Endothelial cell of umbilical vein (primary cell): ENCODE measurements at places on chromosomes 3 and 15.

- no peak for DNase-seq
Observed at GRCh38 chr3:9012521-9012920, 49.2 kb upstream of the RAD18 start.

DNA sequence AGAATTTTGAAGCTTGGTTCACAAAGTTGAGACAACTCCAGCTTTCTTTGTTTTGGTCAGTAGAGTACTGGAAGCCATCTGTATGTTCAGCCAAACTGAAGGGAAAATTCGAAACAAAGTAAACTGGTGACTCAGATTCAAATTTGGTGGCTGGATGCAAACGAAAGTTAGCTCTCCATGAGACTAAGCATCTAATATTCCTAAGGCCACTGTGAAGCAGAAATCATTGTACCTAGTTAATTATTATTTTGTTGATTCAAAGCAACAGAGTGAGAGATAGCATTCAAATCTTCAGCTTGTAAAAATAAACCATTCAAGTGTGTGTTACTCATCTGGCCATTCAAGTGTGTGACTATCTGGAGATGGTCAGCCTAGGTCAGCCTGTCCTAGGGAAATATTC lies 42.1 kb downstream of the NR2F2 start:
- DNase-seq: no peak

DNA sequence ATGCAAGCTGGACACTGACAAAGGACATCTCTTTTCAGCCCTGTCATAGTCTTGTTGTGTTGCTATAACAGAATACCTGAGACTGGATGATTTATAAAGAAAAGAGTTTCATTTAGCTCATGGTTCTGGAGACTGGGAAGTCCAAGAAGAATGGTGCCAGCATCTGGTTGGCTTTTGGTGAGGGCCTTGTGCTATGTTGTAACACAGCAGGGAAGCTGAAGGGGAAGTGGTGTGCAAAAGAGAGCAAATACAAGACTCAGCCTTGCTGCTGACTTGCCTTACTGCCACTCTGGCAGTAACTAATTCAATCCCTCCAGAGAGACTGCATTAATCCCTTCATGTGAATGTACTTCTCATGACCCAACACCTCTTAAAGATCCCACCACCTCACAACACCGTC lies 356.3 kb upstream of the PROK2 start:
- no peak for DNase-seq

- DNase-seq: no peak
Observed at GRCh38 chr3:151183265-151183671, 19.7 kb downstream of the GPR171 start.

DNA sequence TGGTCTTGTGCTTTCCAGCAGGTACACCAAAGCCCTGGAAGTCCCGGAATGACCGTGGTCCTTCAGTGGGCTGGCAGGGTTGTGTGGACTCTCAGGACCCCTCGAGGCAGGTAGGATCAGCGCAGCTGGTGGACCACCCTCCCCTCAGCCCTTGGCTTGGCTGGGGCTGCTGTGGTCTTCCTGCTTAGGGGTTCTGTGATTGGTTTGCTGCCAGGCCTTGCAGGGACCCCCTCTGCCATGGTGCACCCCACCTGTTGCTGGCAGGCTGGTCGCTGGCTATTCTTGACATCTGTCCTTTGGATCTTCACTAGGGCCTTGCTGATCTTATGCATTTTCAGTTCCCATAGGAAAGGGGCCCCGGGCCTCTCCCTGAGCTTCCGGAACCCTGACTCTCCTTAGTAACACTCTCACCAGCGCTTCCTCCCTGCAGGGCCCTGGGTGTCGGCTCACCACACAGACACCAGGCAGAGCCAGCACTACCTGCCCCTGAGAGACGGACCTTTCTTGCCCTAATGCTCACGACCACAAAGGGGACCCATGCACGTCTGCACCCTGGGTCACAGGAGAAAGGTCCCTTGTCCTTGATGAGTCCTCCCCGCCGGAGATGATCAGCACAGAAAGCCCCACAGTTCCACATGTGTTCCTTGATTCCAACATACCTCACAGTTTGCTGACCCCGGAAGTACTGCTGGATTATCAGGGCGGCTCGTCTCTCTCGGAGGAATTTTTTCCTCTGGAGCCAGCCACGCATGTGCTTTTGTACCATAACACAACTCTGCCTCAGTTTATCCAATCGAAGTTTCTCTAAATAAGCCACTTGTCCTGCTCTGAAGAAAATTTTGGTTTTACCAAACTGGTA lies 51.7 kb downstream of the MYO5C start:
- DNase-seq: no peak

- DNase-seq: no peak
Observed at GRCh38 chr3:124353691-124354090, 361.8 kb upstream of the ROPN1 start.

DNA sequence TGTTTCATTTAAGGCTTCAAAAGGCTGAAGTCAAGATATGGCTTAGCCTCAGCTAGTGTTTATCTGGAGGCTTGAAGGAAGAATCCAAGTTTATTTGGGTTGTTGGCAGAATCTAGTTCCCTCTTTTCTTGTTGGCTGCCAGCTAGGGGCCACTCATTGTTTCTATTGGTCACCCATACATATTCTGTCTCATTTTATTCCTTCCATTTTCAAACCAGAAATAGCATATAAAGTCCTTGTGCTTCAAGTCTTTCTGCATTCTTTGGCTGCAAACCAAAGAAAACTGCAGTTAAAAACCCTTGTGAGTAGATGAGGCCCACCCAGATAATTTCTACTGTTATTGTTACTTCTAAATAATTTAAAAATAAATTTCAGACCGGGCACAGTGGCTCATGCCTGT lies 301.7 kb downstream of the OXSM start:
- no peak for DNase-seq

DNA sequence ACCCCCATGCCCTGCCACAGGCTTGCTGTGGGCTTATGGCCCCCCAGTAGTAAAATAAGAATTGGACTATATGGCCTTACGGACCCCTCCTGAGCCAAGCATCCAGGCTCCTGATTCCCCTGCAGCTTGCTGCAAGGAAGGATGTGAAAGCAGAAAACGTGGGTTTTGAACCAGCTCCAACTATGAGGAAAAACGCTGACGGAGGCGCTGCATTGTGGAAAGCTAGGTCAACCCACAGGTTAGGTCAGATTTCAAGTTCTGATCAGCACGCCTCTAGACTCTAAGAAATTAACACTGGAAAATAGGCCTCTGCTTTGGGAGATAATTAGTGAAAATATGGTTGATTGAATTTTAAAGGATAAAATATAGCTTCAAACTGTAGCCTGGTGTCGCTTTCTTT lies 195.4 kb upstream of the HES1 start:
- DNase-seq: no peak

- DNase-seq: peak; percentile 75
Observed at GRCh38 chr3:71428841-71429596, 154.5 kb downstream of the FOXP1 start.

GRCh38 chr3:183117056-183117455 lies 17.8 kb upstream of the MCCC1 start:
- DNase-seq: no peak

GRCh38 chr3:194925614-194926013 lies 239.9 kb downstream of the FAM43A start:
- DNase-seq: no peak

- no peak for DNase-seq
Observed at GRCh38 chr15:79314811-79315210, 3.9 kb downstream of the TMED3 start.

DNA sequence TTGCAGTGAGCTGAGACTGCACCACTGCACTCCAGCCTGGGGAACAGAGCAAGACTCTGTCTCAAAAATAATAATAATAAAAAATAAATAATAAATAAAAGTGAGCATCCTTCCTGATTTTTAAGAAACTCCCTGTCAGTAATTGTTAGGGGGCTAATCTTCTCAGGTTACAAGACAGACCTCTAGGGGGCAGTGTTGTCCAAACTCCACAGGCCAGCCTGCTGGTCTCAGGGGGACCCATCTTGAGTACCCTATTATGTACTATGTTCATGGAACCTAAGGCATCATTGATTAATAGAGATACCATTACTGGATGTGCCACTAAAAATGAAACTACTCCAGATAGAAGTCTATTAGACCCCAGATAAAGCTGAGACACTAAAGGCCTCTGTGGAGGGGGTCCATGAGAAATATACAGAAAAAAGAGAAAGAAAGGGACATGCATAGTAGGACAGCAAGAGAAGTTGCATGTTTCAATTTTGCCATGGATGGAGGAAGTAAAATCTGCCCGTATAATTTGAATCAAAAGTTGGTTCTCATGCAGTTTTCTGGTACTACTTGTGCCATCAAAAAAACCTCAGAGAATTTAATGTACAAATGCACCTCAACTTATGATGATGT lies 85.5 kb upstream of the CDV3 start:
- DNase-seq: peak; percentile 37

GRCh38 chr3:187931101-187931500 lies 185.8 kb upstream of the BCL6 start:
- DNase-seq: no peak

DNA sequence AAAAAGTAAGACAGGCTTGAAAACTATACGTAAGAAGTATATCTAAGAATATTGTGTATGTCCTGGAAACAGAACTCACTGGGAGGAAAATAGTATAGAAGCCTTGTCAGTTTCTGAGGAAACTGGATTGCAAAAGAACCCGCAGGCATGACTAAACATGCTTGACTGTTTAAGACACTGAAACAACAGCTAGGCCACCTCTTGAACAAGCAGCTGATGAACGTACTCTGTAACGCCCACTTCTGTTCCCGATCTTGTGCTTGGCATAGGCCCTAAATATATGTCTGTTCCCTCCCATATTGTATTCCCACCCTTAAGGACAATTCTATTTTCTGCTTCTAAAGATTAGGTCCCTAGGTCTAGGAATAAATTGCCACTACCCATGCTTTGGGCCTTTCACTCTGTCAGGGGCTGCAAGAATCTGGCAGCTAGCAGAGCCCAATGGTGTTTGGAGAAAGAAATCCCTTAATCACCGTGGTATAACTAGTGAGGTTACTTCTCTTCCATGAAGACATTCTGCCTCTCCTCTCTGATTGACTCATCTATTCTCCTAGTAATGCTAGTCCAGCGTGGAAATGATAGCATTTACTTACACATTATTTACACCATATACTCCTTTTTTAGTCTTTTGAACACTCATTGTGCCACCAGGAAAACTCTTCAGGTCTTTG lies 46.2 kb downstream of the CD200 start:
- DNase-seq: no peak

DNA sequence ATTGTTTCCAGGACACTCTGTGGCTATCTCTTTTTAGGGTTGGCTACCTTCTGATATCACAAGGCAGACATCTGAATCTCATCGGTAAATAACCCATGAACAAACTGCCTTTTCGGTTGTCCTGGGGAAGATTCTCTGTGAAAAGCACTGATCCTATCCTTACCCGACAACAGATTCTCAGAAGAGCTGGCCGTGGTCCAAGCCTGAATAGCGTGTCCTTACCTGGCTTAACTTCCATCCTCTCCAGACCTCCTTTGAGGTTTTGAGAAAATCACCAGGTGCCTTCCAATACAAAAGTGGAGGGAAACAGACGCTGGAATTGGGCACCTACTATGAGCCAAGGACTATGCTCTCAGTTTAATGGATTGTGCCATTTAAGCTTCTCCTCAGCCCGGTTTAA lies 87.4 kb upstream of the ARHGEF3 start:
- DNase-seq: no peak

DNA sequence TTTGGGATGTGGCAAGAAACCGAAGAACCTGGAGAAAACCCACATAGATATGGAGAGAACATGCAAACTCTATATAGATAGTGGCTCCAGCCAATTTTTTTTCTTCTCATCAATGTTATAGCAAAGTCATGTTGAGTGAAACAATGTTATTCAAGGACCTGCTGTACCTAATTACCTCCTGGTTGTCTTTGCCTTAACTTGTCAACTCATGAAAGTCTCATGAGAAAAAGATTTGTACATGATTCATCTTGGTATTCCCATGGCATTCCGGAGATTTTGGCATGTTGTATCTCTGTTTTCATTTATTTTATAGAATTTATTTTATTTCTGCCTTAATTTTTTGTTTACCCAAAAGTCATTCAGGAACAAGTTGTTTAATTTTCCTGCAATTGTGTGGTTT lies 303.8 kb upstream of the CDIN1 start:
- DNase-seq: no peak

GRCh38 chr3:32440611-32441350 lies 49.1 kb downstream of the CMTM7 start:
- DNase-seq: no peak

- no peak for DNase-seq
Observed at GRCh38 chr3:125262161-125262560, 49.6 kb upstream of the SLC12A8 start.

GRCh38 chr3:52128118-52128683 lies 26.0 kb downstream of the POC1A start:
- peak; percentile 79 for DNase-seq

DNA sequence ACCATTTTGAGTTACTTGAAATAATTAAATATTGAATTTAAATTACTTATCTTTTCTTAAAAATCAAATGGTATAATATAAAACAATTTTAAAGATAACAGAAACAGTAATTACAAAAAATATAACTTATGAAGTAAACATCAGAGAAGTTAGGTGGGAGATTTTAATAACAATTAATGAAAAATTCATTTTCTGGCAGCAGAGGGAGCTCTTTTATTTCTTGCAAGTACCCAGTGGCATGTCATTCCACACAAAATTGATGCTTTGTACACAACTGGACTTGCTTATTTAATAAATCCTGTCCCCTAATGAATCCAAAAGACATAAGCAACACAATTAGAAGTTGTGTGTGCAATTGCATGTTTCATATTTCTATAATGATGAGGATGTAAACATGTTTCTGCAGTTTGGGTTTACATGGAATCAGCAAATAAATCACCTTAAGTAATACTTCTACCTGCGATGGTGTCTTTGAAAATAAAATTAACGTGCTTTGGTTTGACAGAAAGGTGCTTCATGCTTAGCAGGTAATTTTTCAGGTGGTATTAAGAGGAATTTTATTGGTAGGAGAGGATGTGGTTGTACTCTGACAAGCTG lies 861.3 kb downstream of the ZPLD1 start:
- DNase-seq: no peak

GRCh38 chr15:39066677-39067076 lies 502.1 kb upstream of the RASGRP1 start:
- DNase-seq: no peak

GRCh38 chr3:125160606-125161371 lies 51.8 kb downstream of the SLC12A8 start:
- peak; percentile 35 for DNase-seq

DNA sequence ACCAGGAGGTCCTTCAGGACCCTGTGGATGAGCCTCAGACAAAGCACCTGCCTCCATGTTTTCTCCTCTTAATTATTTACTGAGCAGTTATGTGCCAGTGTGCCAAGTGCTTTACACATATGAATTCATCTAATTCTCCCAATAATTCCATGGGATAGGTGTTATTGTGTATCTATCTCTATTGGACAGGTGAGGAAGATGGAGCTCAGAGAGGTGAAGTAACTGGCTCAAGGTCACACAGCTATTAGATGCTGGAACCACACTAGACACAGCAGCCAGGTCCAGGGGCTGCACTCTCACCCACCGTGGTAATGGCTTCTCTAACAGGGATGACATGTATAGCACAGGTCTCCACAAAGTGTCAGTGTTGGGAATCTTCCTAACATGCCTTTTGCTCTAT lies 70.2 kb downstream of the TLE3 start:
- DNase-seq: no peak
